ENCODE measurements at places on chromosomes 6 and 20.

- DNase-seq: no peak
These were observed 54.3 kb upstream of the BACH2 start for GRCh38 chr6:90350689-90351554.

GRCh38 chr6:156485150-156485549 is 292.0 kb upstream of the ARID1B start:
- no peak for DNase-seq

GRCh38 chr20:6559791-6560190 is 207.7 kb upstream of the BMP2 start:
- DNase-seq: no peak

- no peak for DNase-seq
These were observed 9.5 kb upstream of the NOL7 start for GRCh38 chr6:13605634-13606033.

DNA sequence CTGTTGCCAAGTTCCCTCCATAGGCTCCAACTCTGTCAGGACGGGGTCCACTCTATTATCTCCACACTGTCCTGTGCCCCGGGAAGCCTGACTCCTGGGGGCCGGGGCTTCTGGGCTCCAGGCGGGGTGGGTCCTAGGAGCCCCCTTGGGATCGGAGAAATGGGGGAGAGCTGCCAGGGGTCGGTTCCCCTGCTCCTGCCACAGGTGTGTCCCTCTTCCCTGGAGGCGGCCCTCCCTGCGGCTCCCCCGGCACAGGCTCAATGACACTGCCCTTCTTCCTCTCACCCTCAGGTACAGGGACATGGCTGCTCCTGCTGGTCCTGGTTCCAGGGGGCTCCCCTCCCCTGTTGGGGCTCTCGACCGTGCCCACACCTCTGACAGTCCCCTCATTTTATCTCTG is 110.0 kb downstream of the DHX35 start:
- DNase-seq: no peak

GRCh38 chr20:49275636-49276035 is 2.2 kb downstream of the ZNFX1 start:
- DNase-seq: no peak

DNA sequence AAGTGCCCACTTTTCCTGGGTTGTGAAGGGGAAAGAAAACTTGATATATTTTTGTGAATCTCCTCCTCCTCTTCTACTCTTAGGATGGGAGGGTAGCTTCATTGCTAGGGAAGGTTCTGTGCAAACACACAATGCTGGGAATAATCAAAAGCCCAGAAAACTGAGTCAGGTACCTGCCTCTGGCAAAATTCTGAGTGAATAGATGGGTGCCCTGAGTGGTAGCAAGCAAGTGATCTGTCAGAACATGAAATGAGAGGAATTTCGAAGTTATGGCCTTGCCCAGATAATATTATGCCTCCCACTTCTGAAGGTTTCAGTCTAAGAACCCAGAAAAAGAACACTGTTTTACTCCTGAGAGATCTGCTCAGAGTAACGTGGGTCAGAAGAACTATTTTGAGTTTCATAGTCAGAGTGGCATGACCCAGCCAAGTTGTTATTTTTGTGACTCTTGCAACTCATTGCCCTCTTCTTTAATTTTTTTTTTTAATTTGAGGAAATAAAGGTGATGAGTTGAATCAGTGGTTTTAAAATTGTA is 158.3 kb downstream of the BMP2 start:
- DNase-seq: no peak

DNA sequence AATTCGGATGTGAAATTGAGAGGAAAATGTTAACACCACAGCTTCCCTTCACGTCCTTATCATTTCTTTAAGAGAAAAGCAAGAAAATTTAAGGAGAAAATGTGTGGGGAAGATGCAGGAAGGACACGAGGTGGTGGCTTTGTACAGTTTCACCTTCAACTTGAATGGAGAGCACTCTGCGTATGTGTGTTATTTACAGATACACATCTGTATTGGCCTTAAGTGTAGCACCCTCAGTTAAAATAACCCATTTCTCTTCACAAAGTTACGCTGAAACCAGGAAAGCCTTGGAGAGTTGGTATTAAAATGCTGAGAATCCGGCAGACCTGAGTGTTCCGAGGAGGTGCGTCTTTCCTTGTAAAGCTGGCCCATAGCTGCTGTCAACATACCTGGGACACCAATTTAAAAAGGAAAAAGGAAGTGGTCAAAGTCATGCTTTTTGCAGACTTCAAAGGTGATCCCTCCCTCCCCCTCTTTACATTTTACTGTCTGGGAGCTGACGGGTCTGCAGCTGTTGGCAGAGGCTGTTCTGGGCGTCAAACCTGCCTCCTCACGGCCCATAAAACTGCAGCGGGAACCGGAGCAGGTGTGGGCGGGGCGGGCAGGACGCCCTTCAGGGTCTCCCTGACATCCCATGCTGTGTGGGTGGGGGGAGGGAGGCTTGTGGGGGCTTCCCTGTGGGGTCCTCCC is 61.3 kb upstream of the TBXT start:
- DNase-seq: no peak

DNA sequence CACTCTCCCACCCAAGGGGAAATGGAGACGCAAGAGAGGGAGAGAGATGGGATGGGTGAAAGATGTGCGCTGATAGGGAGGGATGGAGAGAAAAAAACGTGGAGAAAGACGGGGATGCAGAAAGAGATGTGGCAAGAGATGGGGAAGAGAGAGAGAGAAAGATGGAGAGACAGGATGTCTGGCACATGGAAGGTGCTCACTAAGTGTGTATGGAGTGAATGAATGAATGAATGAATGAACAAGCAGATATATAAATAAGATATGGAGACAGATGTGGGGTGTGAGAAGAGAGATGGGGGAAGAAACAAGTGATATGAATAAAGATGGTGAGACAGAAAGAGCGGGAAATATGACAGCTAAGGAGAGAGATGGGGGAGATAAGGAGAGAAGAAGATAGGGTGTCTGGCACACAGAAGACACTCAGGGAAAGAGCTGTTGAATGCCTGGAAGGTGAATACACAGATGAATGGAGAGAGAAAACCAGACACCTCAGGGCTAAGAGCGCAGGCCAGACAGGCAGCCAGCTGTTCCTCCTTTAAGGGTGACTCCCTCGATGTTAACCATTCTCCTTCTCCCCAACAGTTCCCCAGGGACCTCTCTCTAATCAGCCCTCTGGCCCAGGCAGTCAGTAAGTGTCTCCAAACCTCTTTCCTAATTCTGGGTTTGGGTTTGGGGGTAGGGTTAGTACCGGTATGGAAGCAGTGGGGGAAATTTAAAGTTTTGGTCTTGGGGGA is 754 bp downstream of the TNF start:
- no peak for DNase-seq

DNA sequence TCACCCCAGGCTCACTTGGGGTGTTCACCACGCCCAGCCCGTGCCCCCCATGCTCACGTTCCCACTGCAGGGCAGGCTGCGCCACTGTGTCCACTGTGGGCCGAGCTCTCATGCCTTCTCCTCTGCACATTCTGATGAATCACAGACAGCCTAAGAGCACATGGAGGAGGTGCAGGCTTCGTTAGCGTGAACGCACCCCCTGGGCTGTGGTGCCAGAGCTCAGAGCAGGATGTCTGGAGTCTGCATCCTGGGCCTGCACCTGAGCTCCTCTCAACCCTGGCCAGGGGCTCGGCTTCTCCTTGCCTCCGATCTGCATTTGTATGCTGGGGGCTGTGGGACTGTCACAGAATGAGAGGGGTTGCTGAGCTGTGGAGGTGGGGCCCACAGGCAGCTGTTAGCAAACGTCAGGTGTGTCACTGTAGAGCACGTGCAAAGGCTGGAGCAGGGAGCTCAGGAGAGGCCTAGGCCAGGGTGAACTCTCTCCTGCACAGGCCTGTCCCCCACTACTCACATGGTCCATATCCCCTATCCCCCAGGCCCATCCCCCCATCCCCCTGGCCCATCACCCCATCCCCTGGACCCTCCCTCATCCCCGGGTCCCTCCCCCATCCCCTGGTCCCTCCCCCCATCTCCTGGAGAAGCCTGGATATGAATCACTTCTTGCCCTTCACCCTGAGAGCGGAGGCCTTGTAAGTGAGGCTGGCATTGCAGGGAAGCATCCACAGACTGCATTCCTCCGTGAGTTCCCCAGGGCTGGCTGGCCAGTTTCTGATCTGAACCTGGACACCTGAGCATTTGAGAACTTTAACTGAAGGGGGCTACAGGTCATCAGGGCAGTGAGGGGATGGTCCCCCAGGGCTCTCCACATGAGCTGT is 309.5 kb downstream of the TAF4 start:
- DNase-seq: no peak
